NCI-H1417 treated with DMSO at 0.1 percent for 48 hours (cell line): ENCODE measurements at places on chromosomes 3 and 15.

DNA sequence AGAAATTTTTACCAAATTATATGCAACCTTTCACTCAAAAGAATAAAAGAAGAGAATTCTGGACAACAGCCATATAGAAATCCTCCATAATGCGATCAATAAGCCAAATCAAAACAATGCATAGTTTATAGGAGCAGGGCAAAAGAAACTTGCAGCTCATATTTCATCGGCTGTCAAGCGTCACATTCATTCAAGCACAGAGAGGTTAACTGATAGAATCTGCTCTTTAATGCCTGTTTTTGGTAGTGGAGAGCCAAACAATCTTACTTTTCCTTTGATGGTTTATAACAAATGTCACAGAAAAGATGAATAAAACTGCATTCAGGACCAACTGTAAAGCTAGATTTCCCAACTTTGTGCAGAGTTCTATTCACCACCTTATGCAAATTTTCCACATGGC lies 35.4 kb downstream of the PRTG start:
- no peak for DNase-seq

DNA sequence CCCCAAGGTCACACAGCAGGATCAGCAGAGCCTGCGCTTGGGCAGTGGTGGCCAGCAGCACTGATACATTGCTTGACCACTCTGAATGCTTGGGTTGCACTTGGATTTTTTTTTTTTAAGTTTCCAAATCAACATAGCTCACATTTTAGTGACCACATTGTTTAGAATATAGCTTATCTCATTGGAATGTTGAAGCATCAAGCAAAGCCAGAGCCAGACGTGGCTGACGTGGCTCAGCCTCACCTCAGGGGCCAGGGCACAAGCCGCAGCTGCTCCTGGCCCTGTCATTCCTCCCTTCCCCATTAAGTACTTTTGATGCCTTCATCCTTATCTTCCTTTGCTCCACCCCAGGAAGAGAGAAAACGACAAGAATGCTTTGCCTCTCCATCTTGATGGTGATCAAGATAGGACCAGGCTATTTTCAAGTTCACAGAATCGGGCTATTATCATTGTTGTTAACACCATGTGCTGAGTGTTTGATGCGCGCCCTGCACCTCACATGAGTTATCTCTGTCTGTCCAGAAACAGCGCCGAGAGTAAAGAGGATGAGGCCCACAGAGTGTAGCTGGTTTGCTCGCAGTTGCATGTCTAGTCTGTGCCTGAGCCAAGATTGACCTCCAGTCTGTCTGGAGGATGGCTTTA lies 75.8 kb downstream of the AAGAB start:
- no peak for DNase-seq

DNA sequence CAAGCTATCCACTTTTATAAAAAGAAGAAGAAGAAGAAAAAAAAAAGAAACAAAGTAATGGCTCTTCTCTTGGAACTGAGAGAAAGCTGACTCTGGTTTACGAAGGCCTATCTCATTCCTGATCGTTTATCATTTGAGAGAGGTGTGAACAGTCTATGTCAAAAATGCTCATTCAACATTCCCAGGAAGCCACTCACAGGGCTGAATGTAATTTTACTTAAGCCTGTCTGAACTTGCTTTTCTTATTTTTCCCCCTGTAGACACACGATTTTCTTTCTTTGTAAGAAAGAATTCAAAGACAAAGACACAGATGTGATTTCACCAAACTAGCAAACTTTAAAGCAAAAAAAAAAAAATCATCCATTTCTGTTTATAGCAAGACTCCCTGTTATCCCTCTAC lies 805.8 kb downstream of the FHIT start:
- DNase-seq, result no peak

- no peak for DNase-seq
Measured at GRCh38 chr15:75054172-75054897, 30.9 kb downstream of the PPCDC start.

DNA sequence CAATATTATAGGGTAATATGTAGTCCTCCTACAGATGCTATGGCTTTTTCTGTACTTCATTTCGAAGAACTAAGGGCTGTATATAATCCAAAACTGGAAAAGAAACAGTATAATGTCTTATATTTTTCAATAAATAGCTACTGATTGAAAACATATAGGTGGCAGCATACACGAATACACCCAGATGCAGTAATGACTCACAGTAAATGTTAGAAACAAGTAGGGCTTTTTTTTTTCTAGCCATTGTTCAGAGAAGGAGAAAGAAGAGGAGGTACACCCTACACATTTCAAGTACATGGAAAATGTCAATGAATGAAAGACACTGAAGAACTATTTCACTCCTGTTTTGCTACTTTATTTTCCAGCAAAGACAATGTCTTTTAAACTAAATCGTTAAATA lies 9.4 kb downstream of the DAZL start:
- DNase-seq, result no peak

DNA sequence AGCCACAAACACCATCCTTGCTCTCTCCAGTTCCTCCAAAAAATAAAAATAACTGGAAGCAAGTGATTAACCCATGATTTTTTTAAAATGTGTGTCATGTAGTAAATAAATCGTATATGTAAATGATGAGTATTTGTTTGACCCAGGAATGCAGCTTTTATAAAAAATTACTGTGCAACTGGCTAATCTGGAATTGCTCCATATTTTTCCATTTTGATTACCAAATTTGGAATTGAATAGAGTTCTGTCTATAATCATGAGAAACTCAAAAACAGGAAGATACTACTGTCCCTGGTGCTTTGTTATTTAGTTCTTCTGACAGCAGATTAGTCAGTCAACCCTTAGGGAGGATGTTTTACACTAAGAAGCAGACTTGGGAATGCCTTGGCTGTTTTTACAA lies 116.2 kb downstream of the CCNL1 start:
- DNase-seq, result no peak

GRCh38 chr15:25241241-25241801 lies 197.5 kb downstream of the UBE3A start:
- no peak for DNase-seq

DNA sequence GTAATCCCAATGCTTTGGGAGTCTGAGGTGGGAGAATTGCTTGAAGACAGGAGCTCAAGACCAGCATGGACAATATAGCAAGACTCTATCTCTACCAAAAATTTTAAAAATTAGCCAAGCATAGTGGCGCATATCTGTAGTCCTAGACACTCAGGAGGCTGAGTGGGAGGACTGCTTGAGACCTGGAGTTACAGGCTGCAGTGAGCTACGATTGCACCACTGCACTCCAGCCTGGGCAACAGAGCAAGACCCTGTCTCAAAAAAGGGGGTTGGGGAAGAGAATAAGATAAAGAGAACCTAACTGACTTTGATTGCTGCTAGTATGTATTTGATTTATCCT lies 755 bp downstream of the CD200R1 start:
- no peak for DNase-seq

DNA sequence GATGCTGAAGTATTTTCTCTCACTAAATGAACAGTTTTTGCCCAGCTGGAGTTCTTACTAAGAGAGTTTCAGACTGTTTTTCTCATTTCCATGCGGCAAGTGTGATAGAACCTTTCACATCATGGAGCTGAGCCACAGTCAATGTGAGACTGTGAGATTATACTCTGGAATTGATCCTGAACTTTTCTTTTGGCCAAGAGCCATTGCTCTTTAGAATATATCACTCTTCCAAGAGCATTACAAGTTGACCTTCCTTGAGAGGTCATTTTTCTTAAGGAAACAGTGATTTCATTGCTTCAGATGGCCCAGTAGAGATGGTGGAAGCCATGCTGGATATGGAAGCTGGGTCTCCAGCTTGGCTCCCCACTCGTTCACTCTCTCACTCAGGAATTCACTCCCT lies 212.9 kb upstream of the UMPS start:
- DNase-seq, result no peak

DNA sequence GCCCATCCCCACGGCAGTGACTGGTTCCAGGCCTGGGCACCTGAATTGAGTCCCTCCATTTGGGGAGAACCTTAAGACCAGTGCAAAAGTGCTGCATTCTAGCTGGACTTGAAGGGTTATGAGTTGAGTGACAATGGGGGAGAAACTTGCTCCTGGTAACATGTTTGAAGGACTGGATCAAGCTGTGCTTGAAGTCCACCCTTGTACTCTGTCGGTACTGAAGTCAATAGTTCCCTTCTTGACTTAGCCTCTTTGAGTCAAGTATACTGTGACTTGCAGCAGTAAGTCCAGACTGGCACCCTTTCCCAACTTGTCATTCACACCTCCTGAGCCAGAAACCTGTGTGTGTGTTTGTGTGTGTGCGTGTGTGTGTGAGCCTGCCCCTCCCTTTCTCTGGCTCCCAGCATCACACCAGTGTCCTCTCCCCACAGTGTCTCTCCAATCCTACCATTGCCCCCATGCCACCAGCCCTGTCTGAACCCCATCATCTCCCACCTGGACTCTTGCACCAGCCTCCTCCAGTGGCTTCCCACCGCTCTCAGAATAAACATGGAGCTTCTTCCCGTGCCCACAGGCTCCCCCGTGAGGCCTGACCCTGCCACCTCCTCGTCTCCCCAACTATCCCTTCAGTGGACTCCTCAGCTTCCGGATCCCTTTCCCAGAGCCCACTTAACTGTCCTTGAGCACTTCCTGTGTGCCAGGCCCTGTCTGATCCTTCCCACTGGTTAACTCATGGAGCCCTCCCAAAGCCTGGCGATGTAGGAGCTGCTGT lies 10.2 kb upstream of the FBLN2 start:
- DNase-seq, result no peak

GRCh38 chr3:54121414-54122323 lies 683 bp upstream of the CACNA2D3 start:
- no peak for DNase-seq

- no peak for DNase-seq
Measured at GRCh38 chr3:186917512-186918312, 12.6 kb upstream of the ST6GAL1 start.

DNA sequence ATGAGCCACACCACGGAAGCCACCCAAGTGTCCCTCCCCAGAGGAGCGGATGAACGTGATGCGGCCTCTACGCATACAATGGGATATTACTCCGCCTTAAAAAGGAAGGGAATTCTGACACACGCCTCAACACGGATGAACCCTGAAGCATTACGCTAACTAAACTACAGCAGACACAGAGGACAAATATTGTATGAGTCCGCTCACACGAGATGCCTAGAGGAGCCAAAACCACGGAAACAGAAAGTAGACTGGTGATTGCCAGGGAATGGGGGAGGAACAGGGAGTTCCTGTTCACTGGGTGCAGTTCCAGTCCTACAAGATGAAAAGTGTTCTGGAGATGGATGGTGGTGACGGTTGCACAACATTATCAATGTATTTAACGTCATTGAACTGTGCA lies 32.7 kb downstream of the SRGAP3 start:
- no peak for DNase-seq

DNA sequence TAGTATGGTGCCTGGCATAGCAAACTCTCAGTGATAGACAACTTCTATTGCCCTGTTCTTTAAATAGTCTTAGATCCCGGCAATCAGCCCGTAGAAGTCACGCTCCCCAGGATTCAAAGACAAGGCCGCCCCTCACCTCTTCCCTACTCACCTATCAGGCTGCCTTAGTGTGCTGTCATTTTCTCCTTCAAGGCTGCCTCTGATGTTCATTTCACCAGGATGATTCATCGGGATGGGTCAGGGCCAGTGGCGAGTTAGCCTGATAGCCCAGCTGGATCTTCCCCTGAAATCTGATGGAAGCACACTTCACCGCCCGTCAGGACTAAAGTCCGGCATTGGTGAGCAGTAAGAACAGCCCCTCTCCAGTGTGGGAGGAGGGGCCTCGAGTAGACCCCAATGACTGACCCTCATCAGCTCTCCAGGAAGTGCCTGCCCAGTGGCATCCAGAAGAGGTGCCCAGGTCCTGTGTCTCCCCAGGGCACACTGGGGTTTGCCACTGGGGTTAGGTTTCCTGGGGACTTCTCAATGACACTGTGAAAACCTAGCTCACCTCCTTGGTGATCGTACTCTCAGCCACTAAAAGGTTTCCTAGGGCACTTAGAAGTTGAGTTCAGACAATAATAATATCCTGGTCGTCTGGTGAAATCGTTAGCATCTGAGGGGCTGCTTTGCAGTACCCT lies 37.5 kb downstream of the TPM1 start:
- no peak for DNase-seq

- no peak for DNase-seq
Measured at GRCh38 chr3:115139072-115139471, 8.0 kb downstream of the ZBTB20 start.

DNA sequence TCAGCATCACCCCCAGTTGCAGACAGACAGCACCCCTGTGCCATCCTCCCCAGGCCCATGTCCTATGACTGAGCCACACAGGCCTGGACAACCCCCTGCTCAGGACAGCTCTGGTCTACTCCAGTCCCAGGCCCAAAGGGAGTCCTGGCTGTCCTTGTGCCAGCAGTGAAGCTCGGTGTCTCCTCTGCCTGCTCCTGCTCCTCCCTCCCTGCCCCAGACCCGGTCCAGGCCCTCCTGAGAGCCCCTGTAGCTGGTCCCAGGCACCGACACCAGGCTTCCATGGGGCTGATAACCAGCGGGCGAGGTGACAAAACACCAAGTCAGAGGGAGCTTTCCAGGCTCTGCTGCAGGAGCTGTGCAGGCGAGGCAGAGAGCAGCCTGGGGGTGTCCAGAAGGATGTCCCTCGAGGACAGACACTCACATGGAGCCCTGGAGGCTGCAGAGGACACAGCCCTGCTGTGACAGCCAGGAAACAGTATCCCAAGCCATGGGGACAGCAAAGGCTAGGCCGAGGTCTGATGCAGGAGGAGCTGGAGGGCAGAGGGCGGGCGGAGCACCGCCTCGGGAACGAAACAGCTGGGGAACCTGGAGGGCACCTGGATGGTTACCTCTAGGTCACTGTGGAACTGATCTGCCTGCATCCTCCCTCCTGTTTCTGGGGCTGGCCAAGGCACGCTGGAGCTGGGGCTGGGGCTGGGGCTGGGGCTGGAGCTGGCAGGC lies 103.8 kb upstream of the PRR20G start:
- no peak for DNase-seq

DNA sequence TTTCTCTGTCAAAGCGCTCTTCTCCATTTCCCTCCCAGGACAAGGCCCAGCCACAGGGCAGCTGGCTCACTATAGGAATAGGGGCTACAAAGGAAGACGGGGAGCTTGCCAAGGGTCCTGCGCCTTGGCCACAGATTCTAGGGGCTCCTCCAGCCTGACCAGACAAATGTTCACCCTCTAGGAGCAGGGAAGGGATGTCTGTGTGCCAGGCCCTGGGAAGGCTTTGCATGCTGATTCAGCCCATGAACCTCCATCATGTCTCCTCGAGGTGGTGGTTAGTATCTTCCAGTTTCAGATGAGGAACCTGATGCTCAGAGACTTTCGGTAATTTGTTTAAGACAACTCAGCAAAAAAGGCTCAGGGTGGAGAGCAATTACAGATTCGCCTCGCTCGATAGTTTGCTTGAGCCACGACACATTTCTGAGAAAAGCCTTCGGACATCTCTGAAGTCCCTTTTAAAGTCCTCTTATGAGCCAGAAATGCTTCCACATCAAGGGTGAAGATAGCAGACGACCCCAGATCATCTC lies 110.0 kb downstream of the XXYLT1 start:
- no peak for DNase-seq

GRCh38 chr3:148494451-148494850 lies 203.3 kb upstream of the AGTR1 start:
- no peak for DNase-seq
